ENCODE measurements at places on chromosomes 7 and 10.

DNA sequence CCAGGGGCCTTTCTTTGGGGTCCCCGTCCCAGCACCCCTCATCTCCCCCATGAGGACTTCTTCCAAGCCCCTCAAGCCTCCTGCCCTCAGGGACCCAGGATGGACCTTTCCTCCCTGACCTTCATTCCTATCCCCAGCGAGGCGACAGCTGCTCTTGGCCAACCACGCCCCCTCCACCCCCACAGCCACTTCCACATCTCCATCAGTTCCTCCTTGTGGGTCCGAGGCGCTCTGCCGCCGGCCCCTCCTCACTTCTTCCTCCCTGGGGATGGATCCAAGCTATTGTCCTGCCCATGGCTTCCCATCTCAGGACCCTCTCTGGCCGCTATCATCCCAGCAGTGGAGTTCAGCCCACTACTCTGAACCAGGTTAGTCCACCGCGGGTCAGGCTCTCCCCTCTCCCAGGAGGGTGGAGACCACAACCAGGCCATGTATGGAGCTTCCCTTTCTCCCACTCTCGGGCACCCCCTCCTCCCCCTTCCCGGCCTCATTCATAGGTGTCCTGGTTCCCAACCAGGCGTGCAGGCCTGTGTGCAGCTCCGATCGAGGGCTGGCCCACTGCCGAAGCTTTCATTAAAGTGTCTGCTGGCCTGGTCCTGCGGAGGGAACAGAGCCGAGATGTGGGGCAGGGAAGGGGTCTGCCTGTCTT lies 1.7 kb upstream of the SH2B2 start:
- no peak for DNase-seq

GRCh38 chr7:48299580-48300169 lies 128.4 kb downstream of the ABCA13 start:
- no peak for DNase-seq

GRCh38 chr10:6202098-6202683 lies 541 bp upstream of the PFKFB3 start:
- no peak for DNase-seq

DNA sequence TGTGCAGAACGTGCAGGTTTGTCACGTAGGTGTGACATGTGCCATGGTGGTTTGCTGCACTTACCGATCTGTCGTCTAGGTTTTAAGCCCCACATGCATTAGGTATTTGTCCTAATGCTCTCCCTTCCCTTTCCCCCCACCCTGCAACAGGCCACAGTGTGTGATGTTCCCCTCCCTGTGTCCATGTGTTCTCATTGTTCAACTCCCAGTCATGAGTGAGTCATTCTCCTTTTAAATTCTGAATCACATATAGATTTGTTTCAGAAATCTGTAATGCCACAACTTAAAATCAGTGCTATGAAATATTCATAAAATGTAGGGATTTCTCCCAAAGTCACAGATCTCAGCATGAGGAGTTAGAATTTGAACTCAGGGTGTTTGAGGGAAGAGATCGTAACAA lies 552.5 kb upstream of the MBL2 start:
- no peak for DNase-seq

GRCh38 chr7:36372156-36372555 lies 17.5 kb upstream of the ANLN start:
- no peak for DNase-seq

GRCh38 chr10:119713744-119714483 lies 11.9 kb upstream of the INPP5F start:
- no peak for DNase-seq

DNA sequence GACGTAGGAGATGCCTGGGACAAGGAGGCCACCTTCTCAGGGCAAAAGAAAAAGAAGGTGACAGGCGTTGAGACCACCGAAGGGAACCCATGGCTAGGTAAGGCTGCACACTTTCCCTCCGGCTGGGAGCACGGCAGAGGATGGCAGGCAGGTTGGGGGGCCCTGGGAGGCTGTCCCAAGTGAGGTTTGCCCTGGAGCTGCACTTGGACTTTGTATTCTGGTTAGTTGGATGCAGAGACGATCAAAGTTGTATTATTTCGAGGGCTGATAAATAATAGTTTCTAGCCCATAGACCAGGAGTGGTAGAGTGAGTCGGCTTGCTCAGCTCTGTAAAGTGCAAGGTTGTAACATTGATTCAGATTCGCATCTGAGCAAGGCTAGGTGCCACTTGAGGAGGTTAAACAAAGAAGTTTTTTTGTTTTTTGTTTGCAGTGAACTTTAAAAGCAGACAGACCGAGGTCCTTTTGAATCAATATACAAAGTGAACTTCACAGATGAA lies 608 bp downstream of the ENTPD7 start:
- DNase-seq, result no peak

DNA sequence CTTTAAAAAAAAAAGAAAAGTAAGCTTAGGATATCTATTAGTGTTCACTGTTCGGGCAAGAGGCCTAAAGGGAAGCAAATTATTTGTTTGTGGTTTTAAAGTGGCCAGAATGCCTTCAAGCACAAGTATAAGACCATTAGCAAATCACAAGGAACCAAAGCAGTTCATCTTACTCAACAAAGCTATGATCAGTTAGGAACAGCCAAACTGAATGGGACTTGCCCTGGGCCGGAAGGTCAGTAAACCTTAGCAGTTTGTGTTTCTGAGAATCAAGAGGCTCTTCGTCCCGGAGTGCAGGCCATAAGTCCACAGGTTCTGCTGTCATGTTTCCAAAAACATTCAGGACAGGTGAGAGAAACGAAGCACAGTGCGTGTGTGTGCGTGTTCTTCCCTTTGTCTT lies 4.5 kb downstream of the FBXW4 start:
- DNase-seq, result no peak

DNA sequence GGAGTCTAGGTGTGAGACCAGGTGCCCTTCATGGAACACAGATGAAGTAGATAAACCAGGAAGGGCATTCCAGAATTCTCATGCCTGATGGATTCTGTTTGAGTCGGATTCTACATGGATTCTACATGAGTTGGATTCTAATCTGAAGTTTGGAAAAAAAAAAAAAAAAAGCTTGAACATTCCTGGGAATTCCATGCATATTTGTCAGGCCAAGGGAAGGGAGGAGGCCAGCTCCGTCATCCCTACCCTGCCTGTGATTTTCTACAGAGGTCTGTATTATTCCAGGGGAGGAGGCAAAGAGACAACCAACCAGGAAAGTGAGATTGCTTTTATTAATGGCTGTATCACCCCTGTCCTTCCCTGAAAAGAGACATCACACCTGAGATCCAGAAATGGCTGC lies 27.8 kb upstream of the EBLN1 start:
- no peak for DNase-seq

- no peak for DNase-seq
Observed at GRCh38 chr10:7667262-7668141, 736 bp upstream of the ITIH5 start.

- no peak for DNase-seq
Observed at GRCh38 chr7:37408291-37409228, 40.1 kb downstream of the ELMO1 start.

- DNase-seq, result no peak
Observed at GRCh38 chr10:91634246-91634645, 1.4 kb upstream of the PPP1R3C start.

DNA sequence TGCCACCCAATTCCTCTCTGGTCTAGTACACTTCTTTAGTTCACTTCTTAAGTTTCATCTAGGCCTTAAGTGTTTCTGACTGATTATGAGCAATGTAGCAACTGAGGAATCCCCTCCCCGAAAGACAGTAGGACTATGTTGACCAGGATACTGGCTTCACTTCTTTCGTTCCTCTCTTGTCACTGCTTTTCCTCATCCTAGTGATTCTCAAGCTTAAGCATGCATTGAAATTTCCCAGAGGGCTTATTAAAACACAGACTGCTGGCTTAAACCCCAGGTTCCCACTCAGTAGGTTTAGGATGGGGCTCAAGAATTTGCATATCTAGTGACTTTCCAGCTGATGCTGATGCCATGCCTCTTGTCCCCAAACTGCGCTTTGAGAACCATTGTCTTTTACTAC lies 164.6 kb upstream of the WNT16 start:
- no peak for DNase-seq

- no peak for DNase-seq
Observed at GRCh38 chr7:126727930-126728391, 524.8 kb downstream of the GRM8 start.

DNA sequence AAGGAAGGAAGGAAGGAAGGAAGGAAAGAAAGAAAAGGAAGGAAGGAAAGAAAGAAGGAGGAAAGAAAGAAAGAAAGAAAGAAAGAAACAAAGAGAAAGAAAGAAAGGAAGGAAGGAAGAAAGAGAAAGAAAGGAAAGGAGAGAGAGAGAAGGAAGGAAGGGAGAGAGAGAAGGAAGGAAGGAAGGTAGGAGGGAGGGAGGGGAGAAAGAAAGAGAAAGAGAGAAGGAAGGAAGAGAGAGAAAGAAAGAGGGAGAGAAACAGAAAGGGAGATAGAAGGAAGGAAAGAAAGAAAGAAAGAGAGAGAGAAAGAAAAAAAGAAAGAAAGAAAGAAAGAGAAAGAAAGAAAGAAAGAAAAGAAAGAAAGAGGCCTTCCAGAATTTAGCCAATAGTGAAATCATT lies 204.9 kb downstream of the DGKB start:
- no peak for DNase-seq

- DNase-seq, result no peak
Observed at GRCh38 chr7:148481971-148482626, 108.5 kb upstream of the C7orf33 start.

DNA sequence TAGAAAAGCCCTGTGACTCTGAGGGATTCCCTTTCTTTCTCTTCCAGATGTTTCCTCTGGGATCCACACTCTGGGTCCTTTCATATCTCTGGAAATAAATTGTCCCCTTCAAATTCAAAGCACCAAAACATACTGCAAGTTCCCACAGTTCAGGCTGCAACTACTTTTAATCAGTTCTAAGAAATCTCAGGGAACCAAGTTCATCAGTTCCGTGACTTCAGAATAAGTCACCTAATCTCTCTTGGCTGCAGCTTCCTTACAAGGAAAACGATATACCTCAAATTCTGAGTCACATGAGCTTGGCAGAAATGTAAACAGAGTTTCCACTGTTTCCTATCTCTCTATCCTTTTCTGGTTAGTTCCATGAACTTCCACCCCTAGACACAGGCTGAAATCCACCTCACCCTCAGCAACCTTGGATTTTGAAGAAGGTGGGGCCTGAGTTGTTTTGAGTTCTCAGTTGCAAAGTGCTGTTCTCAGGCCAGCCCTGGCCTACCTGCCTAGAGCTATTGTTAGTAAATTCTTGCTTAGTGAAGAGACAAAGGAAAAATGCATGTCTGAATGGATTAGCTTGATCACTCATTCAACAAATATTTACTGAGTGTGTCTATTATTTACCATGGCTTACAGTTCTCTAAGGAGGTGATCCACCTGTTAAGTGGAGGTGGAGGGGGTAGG lies 59.3 kb upstream of the IL6 start:
- no peak for DNase-seq

DNA sequence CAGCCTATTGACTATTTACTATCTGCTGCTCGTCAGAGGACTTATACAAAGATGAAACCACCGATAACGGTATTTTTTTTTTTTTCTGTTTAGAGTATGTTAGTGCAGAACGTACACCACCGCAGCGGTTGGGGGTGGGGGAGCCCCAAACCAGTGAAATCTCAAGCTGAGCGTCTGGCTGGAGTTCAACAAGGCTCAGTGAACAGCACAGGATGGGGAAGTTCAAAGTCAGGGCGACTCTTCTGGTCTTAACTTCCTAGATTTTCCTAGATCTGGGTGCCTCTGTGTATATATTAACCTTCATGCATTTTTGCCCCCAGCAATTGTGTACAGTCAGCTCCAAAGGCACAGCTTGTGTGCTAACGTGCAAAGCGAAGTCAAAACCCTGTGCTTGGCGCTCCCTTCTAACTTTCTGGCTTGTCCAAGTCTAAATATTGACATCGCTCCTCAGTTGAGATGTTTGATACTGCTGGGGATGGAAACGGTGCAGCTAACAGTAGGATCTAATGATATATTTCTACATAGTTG lies 1.1 kb downstream of the RHOBTB1 start:
- no peak for DNase-seq

GRCh38 chr7:151245360-151246101 lies 3.0 kb downstream of the SMARCD3 start:
- peak; percentile 53 for DNase-seq

- no peak for DNase-seq
Observed at GRCh38 chr7:84277628-84278224, 83.1 kb upstream of the SEMA3A start.

DNA sequence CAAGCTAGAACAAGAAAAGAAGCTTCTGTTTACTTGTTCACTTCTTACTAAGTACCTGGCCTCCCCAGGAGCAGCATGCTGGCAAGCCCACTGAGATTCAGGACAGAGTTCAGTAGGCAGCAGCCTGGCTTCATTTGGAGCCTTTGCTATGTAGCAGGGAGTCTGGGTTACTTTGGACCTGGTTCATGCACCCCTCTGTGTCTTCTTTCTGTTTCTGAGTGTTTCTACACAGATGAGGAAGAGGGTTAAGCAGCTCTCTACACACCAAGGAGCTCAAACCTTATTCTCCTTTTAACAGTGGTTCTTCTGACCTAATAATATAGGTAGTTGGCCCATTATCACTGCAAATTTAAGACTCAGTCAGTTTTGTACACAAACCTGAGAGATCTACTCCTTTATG lies 152.9 kb downstream of the ARID5B start:
- DNase-seq, result no peak

DNA sequence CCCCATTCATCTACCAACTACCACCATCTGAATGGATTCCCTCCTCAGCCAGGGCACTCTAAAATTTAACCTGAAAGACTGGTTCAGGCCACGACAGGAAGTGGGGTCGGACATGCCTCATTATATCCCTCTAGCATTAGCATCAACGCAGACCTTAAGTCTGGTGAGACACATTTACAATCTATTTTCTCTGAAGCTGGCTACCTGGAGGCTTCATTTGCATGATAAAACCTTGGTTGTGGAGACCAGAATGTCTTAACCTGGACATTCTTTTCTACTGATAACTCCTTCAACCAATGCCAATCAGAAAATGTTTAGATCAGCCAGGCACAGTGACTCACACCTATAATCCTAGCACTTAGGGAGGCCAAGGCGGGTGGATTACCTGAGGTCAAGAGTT lies 42.3 kb downstream of the SVOPL start:
- no peak for DNase-seq

DNA sequence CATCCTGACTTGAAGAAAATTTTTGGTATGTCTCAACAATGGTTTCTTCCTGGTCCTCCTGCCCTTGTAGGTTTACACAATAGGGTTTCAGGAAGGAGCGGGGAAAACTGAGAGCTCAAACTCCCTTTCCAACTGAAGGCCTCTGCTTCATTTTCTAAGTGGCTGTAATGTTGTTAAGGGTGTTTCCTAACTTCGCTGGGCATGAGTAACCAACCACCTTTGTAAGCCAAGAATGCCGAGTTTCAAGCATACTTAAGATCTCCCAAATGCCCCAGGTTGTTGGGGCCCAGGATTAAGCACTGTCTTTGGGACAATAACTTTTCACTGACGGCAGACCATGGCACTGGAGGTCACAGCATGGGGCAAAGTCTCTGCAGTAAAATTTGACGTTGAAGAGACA lies 33.6 kb upstream of the DRGX start:
- DNase-seq, result no peak

DNA sequence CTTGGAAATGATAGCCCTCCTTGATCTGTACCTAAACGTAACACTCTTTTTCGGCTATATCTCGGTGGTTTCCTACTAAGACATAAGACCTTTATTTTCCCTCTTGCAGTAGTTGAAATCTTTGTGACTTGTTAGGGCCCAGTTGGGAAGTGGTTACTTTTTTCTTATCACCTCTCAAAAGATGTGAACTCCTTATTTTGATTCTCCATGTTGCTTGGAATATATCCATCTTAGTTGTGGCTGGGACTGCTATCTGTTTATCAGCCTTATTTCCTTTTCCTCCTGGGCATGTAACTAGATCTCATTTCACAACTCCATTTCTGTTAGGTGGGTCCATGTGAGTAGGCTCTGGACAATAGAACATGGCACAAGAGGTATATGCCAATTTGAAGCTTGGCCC lies 4.1 kb upstream of the CPED1 start:
- DNase-seq, result no peak
